ENCODE measurements at places on chromosomes 16 and 17.

GRCh38 chr17:78458736-78459335 is 80.4 kb downstream of the PGS1 start:
- peak; percentile 66 for DNase-seq

GRCh38 chr17:64196601-64197000 is 66.5 kb downstream of the TEX2 start:
- peak; percentile 78 for DNase-seq

GRCh38 chr17:73160980-73161630 is 3.7 kb upstream of the SSTR2 start:
- no peak for DNase-seq

GRCh38 chr17:79948945-79949655 is 86.6 kb downstream of the TBC1D16 start:
- DNase-seq: no peak

DNA sequence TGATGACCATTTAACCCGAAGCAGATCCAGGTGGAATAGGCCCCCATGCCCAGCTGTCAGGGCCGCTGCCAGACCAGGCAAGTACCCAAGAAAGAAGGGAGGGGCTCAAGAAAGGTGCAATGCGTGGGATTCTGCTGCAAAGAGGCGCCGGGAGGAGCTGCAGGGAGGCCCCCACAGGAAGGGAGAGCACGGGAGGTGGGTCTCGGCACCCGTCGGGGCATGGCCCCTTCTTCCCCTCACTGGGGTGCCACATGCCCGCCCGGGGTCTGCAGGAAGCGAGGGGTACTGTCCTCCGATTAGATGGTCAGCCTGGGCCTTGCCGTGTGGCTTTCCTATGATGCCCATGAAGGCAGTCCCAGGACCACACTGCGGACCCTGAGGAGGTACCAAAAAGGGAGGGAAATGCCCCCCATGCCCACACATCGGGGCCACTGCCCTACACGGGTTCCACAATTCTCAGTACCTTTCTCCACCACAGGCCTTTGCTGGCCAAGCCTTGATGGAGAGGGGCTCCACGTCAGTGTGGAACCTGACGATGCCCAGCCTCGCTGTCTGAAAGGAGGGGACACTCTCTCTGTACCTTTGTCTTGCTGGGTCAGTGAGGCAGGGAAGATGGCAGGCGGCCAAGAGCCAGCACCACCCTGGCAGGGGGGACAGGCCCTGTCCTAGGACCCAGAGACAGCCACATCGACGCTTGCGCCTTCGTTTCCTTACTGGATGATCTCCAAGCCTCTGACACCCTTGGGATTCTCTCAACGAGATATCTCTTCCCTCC is 45.5 kb upstream of the DNAH17 start:
- no peak for DNase-seq

DNA sequence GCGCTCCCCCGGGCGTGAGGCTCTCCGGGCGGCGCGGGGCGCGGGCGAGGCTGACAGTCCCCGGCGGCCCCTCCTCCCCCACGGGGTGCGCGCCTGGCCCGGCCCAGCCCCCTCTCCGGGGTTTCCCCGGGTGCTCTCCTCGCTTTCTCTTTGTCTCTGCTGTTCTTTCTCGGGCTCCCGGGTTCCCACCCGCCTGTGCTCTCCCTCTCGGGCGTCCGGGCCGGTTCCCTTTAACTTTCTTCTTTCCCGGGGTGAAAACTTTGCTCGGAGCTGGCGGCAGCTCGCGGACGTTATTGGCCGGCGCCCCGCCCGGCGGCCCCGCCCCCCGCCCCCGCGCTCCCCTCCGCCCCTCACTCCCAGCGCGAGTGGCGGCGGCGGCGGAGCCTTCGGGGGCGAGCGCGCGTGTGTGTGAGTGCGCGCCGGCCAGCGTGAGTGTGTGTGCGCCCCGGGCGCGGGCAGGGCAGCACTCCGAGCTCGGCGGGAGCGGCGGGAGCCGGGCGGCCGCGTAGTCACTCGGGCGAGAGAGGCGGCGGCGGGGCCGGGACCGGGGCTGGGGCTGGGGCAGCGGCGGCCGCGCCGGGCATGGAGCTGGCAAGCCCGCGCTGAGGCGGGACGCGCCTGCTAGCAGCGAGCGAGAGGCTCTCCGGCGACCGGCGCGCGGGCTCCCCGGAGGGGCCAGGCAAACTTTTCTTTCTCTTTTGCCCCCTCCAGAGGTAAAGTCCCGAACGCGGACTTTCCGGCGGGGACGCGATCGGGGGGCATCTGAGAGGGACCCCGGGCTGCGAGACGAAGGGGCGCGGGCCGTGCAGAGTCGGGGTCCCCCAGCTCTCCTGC is at the start of gene NTN1:
TSS of gene NTN1 (plus strand) at position 353 of the 834 bp plus-strand sequence. CDS start 864 bp downstream, outside the sequence.
- DNase-seq: peak; percentile 61

- no peak for DNase-seq
These were observed 16.2 kb upstream of the CD300A start for GRCh38 chr17:74450231-74450630.

GRCh38 chr17:65930140-65930730 is 261.7 kb downstream of the CEP112 start:
- DNase-seq: no peak

DNA sequence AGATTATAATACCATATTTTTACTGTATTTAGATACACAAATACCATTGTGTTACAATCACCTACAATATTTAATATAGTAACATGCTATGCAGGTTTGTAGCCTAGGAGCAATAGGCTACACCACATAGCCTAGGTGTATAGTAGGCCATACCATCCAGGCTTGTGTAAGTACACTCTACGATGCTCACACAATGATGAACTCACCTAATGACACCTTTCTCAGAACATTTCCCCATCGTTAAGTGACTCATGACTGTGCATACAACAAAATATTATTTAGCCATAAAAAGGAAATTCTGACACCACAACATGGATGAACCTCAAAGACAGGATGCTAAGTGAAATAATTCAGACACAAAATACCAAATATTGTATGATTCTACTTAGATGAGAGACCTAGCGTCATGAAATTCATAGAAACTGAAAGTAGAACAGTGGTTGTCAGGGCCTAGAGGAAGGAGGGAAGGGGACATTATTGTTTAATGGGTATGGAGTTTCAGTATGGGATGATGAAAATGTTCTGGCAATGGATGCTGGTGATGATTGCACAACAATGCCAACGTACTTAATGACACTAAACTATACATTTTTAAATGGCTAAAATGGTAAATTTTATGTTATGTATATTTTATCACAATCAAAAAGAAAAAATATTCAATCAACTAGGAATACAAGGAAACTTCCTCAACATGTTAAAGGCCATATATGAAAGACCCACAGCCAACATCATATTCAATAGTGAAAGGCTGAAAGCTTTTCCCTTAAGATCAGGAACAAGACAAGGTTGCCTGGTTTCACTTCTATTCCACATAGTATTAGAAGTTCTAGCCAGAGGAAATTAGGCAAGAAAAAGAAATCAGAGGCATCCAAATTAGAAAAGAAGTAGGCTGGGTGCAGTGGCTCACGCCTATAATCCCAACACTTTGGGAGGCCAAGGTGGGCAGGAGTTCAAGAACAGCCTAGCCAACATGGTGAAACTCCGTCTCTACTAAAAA is 5.9 kb upstream of the C16orf87 start:
- no peak for DNase-seq

DNA sequence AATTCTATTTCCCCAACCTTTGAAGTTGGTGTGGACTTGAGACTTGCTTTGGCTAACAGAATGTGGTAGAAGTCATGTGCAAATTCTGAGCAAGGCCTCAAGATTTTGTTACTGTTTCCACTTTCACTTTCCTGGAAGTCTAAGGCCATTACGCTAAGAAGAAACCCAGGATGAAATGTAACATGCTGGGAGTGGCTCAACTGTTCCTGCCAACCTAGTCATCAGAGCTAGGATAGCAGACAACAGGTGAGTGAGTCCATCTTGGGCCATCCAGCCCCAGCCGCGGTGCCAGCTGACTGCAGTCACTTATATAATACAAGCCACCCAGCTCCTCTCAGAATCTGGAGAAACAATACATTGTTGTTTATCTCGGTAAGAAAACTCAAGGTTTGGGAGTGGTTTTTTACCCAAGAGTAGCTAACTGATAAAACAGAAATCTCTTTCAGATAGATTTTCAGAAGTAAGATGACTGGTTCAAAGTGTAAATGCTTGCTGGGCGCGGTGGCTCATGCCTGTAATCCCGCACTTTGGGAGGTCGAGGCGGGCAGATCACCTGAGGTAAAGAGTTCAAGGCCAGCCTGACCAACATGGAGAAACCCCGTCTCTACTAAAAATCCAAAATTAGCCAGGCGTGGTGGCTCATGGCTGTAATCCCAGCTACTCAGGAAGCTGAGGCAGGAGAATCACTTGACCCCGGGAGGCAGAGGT is 10.7 kb upstream of the STX4 start:
- no peak for DNase-seq

- DNase-seq: peak; percentile 4
These were observed 1151.9 kb upstream of the GOT2 start for GRCh38 chr16:59886021-59886420.

DNA sequence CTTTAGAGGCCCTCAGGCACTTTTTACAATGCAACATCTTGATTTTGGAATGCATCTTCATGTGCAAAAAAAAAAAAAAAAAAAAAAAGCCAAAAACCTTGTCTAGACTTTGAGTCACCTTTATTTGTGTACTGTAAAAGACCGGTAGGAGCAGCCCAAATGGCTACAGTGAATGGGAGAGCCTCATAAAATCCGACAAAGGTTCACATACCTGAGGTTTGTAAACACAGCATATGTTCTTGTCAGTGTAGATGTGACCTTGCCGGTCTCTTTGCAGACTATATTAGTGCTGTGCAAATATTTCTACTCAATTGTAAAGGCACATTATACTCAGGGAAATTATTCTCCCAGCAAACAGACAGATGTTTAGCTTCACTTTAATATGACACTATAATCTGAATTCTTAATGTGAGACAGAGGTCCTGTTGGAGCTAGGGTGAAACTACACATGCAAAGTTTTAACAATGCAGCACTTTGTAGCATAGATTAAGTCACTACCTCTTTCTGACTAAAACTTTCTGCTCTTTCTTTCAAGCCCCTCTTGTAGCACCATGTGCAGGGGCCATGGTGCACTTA is 211.3 kb downstream of the CA10 start:
- no peak for DNase-seq

- peak; percentile 65 for DNase-seq
These were observed 8.0 kb downstream of the ST3GAL2 start for GRCh38 chr16:70430667-70431536.

DNA sequence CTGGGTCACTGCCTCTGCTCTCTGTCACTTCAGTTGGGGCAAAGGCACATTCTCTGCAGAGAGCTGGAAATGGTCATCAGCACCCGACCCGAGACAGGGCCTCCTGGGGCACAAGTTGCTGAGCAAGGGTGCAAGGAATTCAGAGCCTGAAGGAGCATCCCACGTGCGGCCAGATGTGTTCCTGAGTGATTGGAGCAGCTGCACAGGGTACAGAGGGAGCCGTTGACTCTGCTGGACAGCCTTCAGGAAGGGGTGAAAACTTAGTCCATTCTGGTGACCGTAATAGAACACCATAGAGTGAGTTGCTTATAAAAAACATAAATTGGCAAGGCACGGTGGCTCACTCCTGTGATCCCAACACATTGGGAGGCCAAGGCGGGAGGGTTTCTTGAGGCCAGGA is 106.8 kb downstream of the CCDC182 start:
- no peak for DNase-seq

GRCh38 chr17:47279062-47279801 is 25.6 kb downstream of the ITGB3 start:
- no peak for DNase-seq

GRCh38 chr16:82987767-82988166 is 361.0 kb downstream of the CDH13 start:
- DNase-seq: no peak

DNA sequence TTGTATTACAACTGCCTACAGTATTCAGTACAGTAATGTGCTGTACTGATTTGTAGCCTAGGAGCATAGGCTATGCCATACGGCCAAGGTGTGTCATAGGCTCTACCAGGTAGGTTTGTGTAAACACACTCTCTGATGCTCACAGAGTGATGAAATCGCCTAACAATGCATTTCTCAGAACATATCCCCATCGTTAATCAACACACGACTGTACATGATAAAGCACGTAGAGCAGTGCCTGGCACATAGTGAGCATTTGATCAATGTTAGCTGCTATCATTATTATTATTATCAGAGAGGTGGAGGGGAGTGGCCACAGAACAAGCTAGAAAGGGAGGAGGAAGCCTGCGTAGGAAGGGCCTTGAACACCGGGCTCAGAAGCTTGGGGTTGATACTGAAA is 81.1 kb upstream of the LHX1 start:
- DNase-seq: no peak

DNA sequence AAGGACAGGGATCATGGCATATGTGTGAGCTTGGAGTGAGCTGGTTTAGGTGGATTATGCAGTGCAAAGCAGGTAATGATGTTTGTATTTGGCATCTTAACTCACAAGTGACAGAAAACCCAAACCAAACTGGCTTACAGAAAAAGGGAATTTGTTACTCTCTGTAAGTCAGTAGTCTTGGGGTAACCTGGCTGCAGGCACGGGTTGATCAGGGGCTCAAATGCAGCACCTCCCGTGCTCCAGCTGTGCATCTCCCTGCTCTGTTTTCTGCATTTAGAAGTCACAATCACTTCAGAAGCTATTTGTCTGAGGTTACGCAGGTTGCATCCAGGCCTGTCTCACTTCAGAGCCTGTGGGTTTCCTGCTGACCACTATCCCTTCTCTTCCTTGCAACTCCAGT is 354.3 kb downstream of the CPPED1 start:
- DNase-seq: no peak

- no peak for DNase-seq
These were observed 15.2 kb upstream of the TMEM114 start for GRCh38 chr16:8605554-8605953.

DNA sequence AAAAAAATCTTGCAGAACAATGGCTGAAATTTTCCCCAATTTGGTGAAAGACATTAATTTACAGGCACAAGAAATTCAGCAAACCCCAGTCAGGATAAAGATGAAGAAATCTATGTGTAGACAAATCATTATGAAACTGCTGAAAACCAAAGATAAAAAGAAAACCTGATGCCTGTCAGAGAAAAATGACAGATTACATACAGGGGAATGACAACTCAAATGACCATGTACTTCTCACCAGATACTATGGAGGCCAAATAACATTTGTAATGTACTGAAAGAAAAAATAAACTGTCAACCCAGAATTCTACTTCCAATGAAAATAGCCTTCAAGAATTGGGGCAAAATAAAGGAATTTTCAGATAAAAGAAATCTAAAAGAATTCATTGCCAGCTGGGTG is 7.2 kb upstream of the XAF1 start:
- no peak for DNase-seq

- no peak for DNase-seq
These were observed 122.9 kb upstream of the SMURF2 start for GRCh38 chr17:64785011-64785421.

- DNase-seq: peak; percentile 30
These were observed 27.8 kb upstream of the ITGA3 start for GRCh38 chr17:50027881-50028735.
